Lower lobe of right lung (tissue), 2 donors: ENCODE measurements at places on chromosomes 2 and 18.

GRCh38 chr2:121021685-121022084, 263.3 kb downstream of the TFCP2L1 start:
- DNase-seq, result no peak

GRCh38 chr2:150878356-150878755, 383.3 kb downstream of the RBM43 start:
- DNase-seq, result no peak

DNA sequence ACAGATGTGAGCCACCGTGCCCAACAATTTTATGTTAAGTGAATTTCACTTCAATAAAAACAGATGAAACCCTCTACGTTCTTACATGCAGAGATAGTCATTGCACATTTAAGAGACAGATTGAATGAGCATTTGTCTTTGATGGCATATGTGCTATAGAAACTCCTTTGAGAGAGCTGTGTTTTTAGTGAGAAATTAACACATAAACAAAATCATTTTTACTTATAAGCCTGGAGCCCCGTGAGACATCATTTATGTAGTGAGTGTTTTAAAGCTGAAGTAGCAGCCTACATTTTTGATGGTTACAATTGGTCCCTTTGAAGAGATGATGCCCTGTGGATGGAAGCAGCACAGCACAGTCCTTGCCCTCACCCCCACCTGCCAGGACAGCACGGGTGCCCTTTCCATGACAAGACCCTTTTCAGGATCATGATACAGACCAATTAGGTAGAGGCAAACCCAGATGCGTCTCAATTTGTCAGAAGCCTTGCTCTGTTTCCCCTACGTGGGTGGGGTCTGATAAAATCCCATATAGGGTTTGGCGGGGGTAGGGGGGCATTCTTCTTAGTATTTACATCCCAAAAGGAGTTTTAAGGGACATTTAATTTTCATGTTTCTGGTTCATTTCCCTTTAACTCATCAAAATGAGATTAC, 237.1 kb downstream of the BCL2 start:
- DNase-seq, result no peak

- no peak for DNase-seq
Measured at GRCh38 chr2:43010438-43011157, 215.8 kb downstream of the ZFP36L2 start.

DNA sequence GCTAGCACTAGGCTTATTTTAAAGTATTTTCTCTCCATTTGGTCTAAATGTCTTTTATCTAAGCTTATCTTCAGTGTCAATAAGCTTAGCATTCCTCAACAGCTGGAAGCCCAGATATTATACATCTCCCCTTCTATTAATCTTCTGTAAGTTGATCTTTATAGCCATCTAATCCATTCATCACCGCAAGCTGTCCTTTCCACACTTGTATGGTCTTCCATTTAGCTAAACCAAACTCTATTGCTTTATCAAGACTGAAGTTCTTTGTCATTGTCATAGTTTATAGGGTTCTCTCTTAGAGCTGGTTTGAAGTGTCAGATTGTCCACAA, 101.3 kb upstream of the GPR45 start:
- no peak for DNase-seq

GRCh38 chr18:13414521-13414920, 196.0 kb downstream of the LDLRAD4 start:
- no peak for DNase-seq

- no peak for DNase-seq
Measured at GRCh38 chr2:43906448-43907109, 67.8 kb downstream of the ABCG8 start.

GRCh38 chr2:29443151-29443550, 327.9 kb downstream of the CLIP4 start:
- DNase-seq, result no peak

GRCh38 chr18:39190508-39190907, 1624.9 kb upstream of the CELF4 start:
- no peak for DNase-seq
